ENCODE measurements at places on chromosomes 13 and 19.

DNA sequence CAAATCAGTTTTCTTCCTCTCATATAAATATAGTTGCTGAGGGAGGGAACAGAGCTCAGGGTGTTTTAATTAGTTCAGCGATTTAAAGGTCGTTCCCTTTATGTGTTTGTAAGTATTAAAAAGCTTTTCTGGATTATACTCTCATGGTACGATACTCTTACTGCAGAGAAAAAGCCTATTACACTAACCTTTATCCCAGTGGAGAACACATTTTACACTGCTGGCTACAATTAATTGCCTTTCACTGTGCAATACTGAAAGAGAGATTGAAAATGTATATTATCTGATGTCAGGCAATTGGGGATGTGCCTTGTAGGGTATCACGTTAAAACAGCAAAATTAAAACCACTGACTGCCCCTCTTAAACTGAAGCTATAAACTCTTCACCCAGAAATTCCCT, 526.9 kb upstream of the SGCG start:
- no peak for DNase-seq

DNA sequence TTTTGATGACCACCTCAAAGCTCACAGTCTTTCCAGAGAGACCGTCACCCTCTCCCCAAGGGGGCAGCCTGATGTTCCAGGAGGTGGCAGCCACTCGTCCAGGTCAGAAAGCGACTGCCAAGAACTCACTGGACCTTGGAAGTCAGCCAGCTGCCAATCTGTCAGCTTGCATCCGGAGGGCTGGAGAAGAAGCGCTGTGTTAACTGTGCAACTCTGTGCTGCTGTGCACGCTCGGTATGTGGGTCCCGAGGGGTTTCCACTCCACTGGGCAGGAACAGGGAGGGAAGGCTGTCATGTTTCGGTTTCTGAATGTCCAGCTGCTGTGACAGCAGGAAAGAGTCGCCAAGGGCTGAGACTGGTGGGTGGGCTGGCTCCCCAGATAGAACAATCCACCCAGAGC, 89.2 kb downstream of the CACNA1A start:
- no peak for DNase-seq

GRCh38 chr19:33938821-33939220, 142.2 kb downstream of the KCTD15 start:
- no peak for DNase-seq

- peak; percentile 96 for DNase-seq
These were observed 449 bp upstream of the AKT2 start for GRCh38 chr19:40285353-40286234.

GRCh38 chr19:2013683-2013961, 1.9 kb downstream of the BTBD2 start:
- no peak for DNase-seq

DNA sequence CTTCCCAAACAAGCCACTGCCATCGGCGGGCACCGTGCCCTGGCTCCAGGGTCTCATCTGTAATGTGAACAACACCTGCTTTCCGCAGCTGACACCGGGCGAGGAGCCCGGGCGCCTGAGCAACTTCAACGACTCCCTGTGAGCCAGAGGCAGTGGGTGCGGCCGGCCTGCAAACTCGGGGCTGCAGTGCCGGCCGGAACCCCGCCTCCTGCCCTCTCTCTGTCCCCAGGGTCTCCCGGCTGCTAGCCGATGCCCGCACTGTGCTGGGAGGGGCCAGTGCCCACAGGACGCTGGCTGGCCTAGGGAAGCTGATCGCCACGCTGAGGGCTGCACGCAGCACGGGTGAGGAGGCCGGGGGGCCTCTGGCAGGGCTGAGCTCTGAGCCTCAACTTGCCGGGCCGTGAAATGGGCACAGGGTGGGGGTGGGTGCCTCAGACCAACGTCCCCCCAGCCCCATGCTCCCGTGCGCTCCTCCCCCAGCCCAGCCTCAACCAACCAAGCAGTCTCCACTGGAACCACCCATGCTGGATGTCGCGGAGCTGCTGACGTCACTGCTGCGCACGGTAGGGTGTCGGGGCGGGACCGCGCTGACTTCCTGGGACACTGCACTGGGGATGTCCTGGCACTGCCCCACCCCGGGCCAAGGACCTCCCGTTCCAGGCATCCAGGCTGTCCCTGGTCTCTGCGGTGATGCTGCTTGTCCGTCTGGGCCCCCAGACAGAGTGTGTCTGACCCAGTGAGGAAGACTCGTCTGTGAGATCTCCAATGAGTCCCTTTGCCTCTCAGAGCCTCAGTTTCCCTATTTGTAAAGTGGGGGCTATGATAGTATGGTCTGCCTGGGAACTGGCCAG, 2.2 kb downstream of the ABCA7 start:
- no peak for DNase-seq

GRCh38 chr19:5572556-5573286, 5.0 kb upstream of the TINCR start:
- DNase-seq, result no peak

GRCh38 chr13:37647031-37647650, 48.6 kb upstream of the POSTN start:
- no peak for DNase-seq

- no peak for DNase-seq
These were observed 27.3 kb downstream of the RUBCNL start for GRCh38 chr13:46359714-46360113.

DNA sequence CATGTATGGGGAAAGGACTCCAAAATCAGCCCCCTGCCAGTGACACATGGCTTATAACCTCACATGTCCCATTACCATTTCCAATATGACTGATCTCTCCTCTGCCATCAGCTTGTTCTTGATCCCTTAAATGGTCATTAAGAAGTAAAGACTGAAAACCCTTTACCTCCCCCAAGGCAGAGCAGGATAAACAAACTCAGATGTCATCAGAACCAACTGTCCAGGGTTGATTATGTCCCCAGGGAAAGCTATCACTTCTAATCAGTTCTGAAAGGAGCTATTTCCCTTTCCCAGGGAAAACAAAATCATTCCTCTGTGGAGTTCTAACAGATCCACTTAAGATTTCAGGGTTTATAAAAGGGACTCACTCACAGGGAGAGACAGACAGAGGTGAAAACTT, 350.9 kb downstream of the SUCLA2 start:
- no peak for DNase-seq

DNA sequence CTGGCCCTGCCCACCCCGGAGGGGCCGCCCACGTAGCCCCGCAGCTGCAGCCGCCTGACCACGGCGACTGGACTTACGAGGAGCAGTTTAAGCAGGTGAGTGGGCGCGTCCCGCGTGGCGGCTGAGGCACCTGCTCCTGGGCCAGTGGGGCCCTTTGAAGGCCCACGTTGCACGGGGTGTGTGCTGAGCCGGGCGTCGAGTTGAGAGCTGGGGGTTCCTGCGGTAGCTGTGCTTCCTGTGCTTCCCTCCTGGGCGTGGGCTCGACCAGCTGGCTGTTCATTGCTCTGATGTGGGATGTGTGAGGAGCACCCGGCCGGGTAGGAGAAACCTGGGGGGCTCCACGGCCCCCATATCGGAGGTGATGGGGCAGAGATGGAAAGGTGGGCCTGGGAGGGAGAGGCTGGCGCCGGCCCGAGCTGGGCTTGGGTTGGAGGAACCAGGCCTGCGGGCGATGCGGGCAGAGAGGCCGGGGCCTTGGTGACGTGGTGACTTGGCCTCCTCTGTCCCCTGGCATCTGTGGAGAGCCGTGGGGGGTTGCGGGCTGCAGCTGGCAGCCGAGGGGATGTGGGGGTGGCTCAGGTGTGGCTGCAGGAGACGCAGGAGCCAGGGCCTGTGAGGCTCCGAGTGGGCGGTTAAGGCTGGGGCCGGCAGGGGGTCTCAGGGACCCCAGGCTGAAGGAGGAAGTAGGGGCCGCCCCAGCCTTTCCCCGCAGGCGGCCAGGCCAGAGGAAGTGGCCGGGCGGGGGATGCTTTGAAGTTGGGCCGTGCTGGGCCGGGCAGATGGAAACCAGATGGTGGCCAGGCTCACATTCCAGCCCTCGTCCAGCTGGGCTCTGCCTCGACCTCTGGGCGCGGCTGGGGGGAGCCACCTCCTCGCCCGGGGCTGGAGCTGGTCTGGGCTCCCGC, 7.1 kb downstream of the ARID3A start:
- peak; percentile 31 for DNase-seq

DNA sequence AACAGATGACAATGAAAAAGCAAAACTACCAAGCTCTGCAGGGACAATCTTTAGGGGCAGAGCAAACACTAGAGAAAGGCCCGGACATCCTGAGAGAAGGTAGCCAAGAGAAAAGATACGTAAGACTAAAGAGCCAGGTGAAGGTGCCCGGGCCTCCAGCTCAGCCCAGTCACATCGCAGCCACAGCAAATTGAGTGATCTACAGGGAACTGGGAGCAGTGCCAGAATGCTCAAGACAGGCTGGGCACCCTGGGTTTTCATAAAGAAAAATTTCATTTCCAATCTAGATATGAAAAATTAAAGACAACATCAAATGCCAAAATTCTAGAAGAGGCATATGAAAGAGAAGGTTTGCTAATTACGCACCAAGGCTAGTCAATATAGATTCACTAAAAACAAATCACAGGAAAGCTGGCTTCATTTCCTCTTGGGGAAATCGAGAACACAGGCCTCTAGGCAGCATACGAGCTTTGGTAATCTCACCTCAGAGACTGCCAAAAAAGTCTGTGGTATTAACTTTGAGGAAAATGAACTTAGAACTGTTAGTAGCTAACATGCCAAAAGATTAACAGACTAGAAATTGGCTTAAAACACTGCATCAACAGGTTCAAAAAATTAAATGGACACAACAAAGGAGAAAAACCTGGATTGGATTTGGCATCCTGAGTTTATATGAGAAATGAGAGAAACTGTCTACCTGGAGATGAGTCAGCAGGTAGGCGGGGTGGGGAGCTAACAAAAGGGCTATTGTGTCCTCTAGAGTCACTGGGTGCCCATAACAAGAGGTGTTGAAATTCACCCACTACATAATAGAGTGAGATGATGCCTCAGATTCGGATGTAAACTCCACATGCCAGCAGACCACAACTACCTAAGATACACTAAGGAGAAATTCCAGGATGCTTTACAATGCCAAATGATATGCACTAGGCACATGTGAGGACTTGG, 6.6 kb downstream of the ANKRD10 start:
- DNase-seq, result no peak

DNA sequence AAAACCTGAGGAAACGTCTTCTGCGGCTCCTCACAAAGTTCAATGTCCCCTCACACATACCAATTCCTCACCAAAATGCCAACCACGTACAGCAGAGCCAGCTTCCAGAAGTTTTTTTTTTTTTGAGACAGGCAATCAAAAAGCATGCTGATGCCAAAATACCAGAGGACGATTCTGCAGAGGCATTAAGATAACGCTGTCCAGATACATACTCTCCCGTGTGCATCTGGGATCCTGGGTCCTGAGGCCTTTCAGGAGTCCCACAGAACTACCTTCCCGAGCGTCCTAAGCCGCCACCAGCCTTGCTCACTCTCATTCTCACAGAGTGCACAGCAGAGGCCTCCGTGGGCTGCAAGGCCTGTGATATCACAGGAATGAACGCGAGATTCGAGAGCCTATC, 5.0 kb downstream of the DCUN1D2 start:
- DNase-seq, result no peak

GRCh38 chr13:24625331-24625731, 54.9 kb upstream of the ATP12A start:
- DNase-seq, result no peak

- DNase-seq, result no peak
These were observed 18.2 kb downstream of the UPF1 start for GRCh38 chr19:18849838-18850400.

- DNase-seq, result no peak
These were observed 1.2 kb downstream of the LSM4 start for GRCh38 chr19:18321734-18322102.

DNA sequence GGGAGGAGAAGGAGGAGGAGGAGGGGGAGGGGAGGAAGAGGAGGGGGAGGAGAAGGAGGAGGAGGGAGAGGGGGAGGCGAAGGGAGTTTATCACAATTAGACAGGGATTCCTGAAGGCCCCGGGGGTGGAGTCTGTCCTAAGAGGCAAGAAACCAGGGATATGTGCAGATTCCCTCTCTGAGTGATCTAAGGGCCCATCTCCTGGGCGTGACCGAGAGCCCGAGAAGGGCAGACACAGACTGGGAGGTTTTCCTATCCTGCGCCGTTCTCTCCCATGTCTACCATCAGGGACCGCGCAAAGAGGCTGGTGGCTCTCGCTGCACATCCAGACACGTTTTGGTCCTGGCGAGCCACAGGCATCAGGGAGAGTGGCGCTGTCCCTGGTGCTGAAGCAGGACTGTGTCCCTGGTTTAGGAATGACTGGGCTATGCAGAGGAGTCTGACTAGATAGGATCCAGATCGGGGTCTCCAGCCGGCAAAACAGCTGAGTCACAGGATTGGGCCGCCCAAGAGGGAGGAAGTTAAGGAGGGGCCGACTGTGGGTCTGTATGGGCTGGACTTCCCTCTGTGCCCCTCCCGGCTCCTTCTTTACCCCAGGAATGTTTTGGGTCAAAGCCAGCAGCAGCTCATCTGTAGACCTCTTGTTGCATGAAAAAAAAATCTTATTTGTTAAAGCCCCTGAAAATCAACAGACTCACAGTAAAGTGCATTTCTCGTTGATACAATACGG, 17.9 kb upstream of the ZNF175 start:
- peak; percentile 22 for DNase-seq

- DNase-seq, result no peak
These were observed 38.7 kb downstream of the SKA3 start for GRCh38 chr13:21137696-21138095.

- no peak for DNase-seq
These were observed 12.4 kb upstream of the ZSCAN4 start for GRCh38 chr19:57656346-57656745.

- DNase-seq, result no peak
These were observed 3.6 kb upstream of the ASF1B start for GRCh38 chr19:14139944-14140343.

GRCh38 chr19:28864577-28865042, 348.3 kb downstream of the UQCRFS1 start:
- DNase-seq, result no peak

DNA sequence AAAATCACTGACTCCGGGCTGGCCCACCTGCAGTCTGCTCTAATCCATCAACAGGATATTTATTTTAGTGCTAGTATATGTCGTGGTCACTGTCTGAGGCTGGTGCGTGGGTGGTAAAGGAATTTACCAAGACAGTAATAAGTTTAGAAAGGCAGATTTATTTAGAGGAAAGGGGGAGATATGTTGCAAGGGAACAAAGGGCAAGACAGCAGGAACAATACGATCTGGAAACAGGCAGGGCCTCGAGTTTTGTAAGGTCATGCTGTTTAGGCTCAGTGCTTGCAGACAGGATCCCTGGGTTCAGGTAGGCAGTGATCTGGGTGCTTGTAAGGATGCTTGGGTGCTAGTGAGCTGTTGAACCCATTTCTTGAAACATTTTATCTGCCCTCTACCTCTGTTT, 748.2 kb upstream of the SLITRK5 start:
- DNase-seq, result no peak

GRCh38 chr13:24076636-24077035, 83.9 kb upstream of the SPATA13 start:
- no peak for DNase-seq

DNA sequence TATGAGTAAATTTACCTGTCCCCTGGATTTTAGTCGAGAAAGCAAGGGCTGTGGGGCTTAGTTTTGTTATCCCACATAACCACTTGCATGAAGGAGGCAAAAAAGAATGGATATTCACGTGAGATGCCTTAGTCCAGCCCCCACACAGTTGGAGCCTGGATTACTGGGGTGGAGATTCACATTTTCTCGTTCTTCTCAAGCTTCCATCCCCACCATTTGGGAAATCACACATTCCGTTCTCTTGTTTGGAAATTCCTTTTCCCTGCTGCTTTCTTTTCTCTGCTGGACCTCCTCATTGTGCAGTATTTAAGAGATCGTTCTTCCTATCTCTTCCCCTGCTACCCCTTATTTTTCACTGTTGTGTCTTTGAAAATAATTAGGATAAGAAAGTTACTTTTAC, 45.1 kb upstream of the FARP1 start:
- DNase-seq, result no peak

- no peak for DNase-seq
These were observed 152.3 kb downstream of the TM9SF2 start for GRCh38 chr13:99653526-99653925.

Measured in activated T-cell treated with anti-CD3 and anti-CD28 coated beads, Interleukin-2, amount 50 U/mL, for 4 hours (primary cell).